NCI-H526 (cell line): ENCODE measurements at places on chromosomes 11 and 22.
A peak's percentile ranks its signal among the peaks of the same experiment; 100 is the strongest.

GRCh38 chr11:2446590-2447252 is 1.9 kb downstream of the KCNQ1 start:
- DNase-seq: no peak

DNA sequence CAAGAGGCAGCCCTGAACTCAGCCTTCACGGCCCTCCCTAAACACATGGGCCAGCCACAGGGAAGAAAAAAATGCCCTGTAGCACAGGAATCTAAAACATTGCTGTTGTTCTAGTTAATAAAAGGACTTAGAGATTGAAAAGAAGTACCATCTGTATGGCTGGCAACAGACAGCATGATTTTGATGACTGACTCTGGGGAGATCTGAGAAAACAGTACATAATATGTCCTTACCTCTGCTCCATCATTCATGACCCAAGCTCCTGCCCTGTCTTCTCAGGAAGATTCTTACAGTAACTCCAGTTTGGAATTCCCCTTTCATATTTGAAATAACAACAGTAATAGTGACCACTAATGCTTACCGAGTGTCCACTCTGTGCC is 244.2 kb downstream of the ETS1 start:
- no peak for DNase-seq

- peak; percentile 86 for DNase-seq
These were observed 432 bp upstream of the GRK2 start for GRCh38 chr11:67265633-67266448.

DNA sequence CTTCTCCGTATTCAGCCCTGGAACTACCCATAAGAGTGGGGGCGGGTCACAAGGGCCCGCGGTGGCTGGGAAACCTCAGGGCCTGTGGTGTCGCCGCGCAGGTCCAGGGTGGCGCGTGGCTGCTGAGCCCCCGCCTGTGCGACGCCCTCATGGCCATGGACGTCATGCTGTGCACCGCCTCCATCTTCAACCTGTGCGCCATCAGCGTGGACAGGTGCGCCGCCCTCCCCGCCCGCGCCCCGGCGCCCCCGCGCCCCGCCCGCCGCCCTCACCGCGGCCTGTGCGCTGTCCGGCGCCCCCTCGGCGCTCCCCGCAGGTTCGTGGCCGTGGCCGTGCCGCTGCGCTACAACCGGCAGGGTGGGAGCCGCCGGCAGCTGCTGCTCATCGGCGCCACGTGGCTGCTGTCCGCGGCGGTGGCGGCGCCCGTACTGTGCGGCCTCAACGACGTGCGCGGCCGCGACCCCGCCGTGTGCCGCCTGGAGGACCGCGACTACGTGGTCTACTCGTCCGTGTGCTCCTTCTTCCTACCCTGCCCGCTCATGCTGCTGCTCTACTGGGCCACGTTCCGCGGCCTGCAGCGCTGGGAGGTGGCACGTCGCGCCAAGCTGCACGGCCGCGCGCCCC is 2.4 kb downstream of the DRD4 start:
- DNase-seq: no peak

GRCh38 chr11:12274056-12274455 is 103.3 kb upstream of the PARVA start:
- no peak for DNase-seq

DNA sequence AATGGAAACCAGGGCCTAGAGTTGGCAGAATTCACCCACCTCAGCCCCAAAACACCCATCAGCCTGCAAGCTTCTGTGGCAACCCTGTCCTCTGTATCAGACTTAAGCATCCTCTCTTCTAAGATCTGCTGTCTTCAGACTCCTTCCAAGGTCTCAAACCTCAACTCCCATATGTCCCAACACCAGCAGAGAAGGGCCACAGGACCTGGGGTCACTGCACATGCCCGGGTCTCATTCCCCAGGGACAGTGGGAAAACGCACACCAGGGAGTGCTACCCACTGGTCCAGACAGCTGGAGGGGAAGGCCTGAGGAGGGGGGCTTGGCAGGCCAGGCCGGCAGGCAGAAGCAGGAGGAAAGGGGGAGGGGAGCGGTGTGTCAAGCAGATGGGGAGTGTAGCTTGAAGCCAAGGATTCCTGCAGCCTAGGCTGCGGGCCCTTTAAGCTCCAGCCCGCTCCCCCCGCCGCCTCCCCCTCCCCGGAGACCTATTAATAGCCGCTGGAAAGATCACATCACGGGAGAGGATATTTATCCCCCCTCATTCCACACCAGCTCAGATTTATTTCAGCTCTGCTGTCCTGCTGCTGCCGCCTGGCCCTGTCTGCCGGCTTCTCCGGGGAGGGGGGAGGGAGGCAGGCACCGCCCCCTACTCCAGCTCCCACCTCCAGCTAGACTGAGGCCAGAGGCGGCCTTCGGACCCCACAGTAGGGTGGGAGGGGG is 16.7 kb downstream of the BCL9L start:
- DNase-seq: peak; percentile 88

GRCh38 chr11:118984825-118985224 is 13.1 kb upstream of the CENATAC start:
- DNase-seq: no peak

- no peak for DNase-seq
These were observed 130.4 kb downstream of the TBC1D22A start for GRCh38 chr22:46892866-46893265.

DNA sequence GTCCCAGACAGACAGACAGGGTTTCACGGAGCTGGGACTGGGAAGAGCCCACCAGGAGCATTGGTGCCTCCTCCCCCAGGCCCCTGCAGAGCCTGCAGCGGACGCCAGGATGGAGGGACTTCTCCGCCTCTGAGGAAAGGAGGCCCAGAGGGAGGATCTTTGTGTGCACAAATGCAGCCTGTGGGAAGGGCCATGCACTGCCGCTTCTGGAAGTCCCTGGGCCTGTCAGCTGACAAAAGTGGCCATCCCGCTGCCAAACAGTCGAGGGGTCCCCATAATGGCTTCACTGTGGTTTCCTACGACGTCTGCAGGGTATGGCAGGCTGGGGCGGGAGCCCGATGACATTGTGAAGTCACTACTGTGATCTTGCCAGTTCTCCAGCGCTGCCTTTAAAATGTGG is 73.8 kb downstream of the TP53I11 start:
- DNase-seq: no peak

GRCh38 chr11:76169473-76169896 is 36.8 kb downstream of the WNT11 start:
- no peak for DNase-seq

DNA sequence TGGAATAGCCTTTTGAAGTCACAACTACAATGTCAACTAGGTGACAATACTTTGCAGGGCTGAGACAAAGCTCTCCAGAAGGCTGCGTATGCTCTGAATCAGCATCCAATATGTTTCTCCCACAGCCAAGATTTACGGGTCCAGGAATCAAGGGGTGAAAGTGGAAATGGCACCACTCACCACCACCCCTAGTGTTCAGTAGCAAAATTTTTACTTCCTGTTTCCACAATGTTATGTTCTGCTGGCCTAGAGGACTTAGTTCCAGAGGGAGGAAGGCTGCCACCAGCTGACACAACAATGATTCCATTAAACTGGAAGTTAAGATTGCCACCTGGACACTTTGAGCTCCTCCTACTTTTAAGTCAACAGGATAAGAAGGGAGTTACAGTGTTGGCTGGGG is 68.5 kb upstream of the MPEG1 start:
- DNase-seq: no peak

GRCh38 chr11:45502226-45502545 is 163.2 kb downstream of the CHST1 start:
- DNase-seq: no peak

- DNase-seq: no peak
These were observed 54.5 kb upstream of the ZBTB44 start for GRCh38 chr11:130369141-130369691.

DNA sequence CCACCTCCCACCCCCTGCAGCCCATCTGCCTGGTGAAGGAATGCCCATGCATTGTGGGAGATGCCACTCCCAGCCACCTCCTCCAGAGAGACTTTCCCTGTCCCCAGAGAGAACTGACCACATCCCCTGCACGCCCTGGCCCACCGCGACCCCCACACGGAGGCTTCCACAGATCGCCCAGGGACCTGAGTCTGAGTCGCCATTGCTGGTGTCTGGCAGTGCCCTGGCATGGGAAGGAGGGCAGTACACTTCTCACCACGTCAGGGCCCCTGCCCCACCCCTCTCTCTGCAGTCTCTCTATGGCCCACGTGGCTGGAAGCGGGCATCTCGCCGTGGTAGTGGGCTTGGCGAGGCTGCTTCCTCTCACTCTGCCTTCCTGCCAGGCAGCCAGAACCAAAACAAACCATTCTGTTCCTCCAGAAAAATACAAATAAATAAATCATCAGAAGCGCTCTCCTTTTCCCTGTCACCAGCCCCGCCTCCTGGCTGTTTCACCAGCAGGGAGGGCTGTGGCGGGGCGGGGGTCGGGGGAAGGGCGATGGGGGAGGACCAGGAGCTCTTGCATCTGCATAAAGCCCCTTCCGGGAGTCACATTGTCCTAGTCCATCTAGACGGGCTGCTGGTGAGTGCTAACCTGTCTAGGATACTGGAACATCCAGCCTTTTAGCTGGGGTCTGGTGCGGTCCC is 20.9 kb downstream of the SHISAL1 start:
- no peak for DNase-seq

- DNase-seq: no peak
These were observed 39.9 kb downstream of the CWC15 start for GRCh38 chr11:94933223-94934130.

DNA sequence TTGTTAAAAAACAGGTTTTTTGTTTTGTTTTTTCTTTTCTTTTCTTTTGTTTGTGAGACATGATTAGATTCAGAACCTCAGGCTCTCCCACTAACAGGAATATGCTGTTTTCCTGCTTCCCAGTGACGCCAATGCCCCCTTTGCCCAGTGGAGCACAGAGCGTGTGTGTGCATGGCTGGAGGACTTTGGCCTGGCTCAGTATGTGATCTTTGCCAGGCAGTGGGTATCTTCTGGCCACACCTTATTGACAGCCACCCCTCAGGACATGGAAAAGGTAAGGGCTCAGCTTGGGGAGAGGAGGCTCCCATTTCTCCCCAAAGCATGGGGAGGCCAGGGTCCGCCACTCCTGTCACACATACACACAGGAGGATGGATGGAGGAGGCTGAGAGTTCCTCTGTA is 25.0 kb downstream of the CYB5R2 start:
- DNase-seq: no peak

- DNase-seq: no peak
These were observed 169.4 kb upstream of the ZBED5 start for GRCh38 chr11:11027288-11027687.

- peak; percentile 44 for DNase-seq
These were observed at the start of gene GALR3 for GRCh38 chr22:37823134-37823985. Gene GALR3 (plus strand): TSS chr22:37823382. CDS start chr22:37823407, 25 bp downstream.

DNA sequence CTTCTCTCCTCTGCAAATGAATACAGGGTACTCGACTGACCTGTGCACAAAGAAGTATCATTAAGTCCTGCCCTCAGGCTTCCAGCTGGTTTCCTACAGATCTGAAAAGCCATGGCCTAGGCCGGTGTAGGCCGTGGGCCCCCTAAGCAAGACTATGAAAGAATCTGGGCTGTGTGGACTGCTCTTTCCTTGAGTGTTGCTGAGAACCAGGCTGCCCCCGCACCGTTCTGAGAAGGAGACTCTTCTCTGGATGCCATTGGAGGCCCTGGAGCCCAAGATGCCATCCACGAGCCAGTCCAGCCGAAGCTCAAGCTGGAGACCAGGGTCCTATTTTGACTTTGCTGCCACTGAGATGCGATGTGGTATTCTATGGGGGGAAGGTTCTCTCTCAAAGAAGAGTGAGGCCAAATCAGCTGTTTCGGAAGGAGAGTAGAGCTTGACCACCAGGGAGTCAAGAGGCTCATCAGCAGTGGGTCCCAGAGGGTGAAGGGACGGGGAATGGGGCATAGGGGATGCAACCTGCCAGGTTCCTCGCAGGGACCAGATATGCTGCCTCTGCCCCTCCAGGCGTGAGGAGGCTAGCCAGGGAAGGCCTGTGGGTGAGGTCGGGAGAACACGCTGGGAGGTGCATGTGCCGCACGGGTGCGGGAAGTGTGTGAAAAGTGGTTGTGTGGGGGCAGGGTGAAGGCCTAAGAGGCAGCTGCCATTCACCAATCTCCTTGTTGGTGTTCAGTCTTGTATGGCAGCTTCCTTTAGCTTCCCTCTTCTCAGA is 96.4 kb upstream of the B3GAT1 start:
- DNase-seq: no peak

DNA sequence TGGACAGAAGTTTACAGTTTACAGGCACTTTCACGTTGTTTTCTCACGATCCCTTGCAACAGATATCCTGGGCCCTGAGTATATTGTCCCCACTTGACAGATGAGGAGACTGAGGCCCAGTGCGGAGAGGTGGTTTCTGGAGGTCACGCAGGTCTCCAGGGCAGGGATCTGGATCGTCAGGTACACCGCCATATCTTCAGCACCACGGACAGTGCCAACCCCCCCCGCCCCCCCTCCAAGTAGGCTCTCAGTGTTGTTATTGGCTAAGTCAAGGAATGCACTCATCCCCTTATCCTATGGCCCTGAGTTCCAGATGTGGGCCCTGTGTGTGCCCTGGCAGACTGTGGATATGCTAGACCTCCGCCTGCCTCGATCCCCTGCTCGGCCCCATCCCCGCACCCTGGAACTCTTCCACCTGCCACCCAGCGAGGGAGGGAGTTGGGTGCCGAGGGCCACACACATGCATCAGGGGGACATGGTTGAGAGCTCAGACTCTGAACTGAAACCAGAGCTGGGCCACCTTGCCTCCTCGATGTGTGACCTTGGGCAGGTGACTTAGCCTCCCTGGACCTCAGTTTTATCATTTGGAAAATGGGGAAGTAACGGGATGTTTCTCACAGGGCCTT is 37.5 kb downstream of the MPPED1 start:
- no peak for DNase-seq

DNA sequence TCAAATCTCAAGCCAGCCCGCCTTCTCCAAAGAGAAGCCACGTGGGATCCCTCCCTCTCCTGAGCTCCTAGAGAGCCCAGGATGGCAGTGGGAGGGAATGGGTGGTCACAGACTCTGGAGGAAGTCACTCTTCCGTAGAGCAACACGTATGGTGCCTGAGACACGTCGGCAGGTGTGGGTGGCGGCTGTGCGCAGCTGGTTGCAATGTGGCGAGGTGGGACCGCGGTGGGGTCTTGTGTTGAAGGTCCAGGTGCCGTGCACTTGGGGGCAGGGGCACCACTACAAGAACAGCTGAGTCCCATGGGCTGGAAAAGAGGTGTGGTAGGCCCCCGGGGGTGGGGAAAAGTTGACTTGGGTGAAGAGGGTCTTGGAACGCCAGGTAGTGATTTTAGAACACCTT is 13.4 kb upstream of the CCND1 start:
- DNase-seq: no peak

DNA sequence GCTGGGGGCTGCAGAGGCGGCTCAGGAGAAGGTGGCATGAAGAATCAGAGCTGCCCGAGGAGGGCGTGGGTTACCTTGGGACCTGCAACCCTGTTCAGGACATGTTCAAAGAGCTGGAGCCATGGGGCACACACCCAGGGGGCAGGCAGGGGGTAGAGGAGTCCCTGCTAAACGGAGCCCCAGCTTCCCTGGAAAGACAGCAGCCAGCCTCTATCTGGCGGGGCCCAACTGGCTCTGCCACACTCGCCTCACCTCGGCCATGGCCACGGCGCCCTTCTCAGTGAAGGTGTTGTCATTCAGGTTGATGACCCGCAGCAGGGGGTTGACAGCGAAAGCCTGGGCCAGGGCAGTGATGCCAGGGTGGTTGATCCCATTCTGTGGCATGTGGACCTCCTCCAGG is 17.0 kb upstream of the CHADL start:
- no peak for DNase-seq
